ENCODE measurements at places on chromosomes 11 and 22.

GRCh38 chr11:67577951-67578350 lies 5.7 kb upstream of the GSTP1 start:
- no peak overlapping the region for H3K27ac ChIP-seq
- no peaks in the 10 kb centered on the region for H3K27me3 ChIP-seq
- DNase-seq = no peak
- no peaks in the 10 kb centered on the region for H3K4me1 ChIP-seq

GRCh38 chr22:23744485-23744884 lies 6.4 kb downstream of the ZNF70 start:
- H3K36me3 ChIP-seq = peaks cover 31% of the 10 kb centered on the region
- no peak overlapping the region for H3K27ac ChIP-seq
- H3K4me3 ChIP-seq = no peak overlapping the region
- H3K4me1 ChIP-seq = no peaks in the 10 kb centered on the region
- no peak for DNase-seq

DNA sequence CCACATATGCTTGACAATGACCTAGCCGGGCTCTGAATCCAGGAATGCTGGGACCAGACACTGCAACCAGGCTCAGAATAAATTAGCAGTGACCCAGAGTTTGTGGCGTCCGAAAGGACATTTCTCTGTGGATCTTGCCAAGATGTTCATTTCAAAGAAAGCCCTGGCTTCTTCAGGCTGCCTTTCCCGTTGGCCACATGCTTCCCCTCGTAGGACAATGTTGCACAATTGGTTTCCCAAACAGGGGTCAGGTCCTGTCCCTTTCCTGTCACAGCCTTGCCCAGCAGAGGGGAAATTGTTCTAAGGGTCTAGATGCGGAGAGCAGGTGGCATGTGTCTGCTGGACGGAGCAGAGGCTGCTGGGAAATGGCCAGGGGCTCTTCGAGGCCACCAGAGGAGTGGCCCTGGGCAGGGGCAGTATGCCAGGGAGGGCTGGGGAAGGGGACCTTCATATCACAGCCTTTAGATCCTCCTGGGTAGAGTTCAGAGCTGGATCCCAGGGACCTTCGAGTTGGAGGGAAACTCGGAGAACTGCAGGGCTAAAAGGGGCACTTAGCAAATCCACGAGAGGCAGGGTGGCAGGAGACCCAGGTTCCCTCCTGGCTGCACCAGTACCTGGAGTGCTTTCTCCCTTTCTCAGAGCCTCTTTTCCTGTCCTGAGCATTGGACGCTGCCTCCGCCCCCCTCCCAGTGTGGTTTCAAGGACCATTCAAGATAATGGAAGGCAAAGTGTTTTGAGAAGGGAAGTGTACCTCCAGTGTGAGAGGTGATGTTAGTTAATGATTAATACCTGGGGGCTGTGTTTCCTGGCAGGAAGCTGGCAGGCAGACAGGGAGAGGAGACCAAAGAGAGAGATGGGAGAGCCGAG lies 42.3 kb downstream of the C11orf96 start:
- H3K27me3 ChIP-seq = no peaks in the 10 kb centered on the region
- H3K4me1 ChIP-seq = peaks cover 51% of the 10 kb centered on the region
- no peaks in the 10 kb centered on the region for H3K36me3 ChIP-seq
- DNase-seq = peak; percentile 78
- H3K4me3 ChIP-seq = no peak overlapping the region
- peak overlapping the region; percentile 66 for H3K27ac ChIP-seq

DNA sequence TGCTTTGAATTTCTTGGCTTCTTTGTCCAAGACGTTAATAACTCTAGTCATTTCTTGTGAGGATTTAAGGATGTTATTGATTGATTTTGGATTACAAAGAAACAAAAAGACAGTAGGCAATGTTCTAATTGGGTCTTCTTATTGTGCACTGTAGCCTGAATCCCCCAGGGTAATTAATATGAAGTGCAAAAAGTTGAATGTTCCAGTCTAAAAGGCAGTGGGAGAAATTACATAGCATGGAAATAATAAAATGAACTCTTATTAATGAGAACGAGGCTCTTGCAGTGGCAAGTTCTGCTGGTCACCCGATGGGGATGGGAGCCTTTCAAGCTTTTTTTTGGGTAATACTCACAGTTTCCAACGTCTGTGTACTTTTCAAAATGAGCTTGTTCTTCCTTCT lies 45.6 kb downstream of the UBASH3B start:
- no peaks in the 10 kb centered on the region for H3K36me3 ChIP-seq
- no peak overlapping the region for H3K27ac ChIP-seq
- no peak for DNase-seq
- no peaks in the 10 kb centered on the region for H3K4me1 ChIP-seq

- no peak overlapping the region for H3K4me3 ChIP-seq
- H3K36me3 ChIP-seq = peaks cover 12% of the 10 kb centered on the region
- DNase-seq = peak; percentile 10
- H3K27me3 ChIP-seq = no peaks in the 10 kb centered on the region
- H3K27ac ChIP-seq = no peak overlapping the region
- H3K4me1 ChIP-seq = no peaks in the 10 kb centered on the region
Measured at GRCh38 chr11:61134801-61135257, 26.4 kb downstream of the VPS37C start.

GRCh38 chr11:118939404-118939915 lies 13.7 kb upstream of the BCL9L start:
- H3K4me3 ChIP-seq = no peak overlapping the region
- no peaks in the 10 kb centered on the region for H3K36me3 ChIP-seq
- DNase-seq = no peak
- no peaks in the 10 kb centered on the region for H3K4me1 ChIP-seq
- no peak overlapping the region for H3K27ac ChIP-seq
- H3K27me3 ChIP-seq = no peaks in the 10 kb centered on the region

DNA sequence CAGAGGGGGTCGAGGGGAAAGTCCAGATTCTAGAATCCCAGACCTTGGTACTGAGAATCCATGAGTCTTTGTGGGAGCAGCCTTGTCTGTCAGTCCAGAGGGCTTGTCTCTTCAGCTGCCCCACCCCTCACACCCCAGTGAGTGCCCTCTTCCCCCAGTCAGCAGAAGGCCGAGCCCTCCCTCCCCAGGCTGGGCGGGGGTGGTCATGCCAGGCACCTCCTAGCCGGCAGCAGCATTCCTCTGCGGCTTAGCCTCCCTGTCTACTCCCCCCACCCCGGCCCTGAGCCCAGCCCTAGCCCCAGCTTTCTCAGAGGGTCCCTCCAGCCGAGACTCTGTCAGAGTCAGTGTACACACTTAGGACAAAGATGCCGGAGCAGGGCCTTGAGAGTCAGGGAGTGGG lies 4.6 kb downstream of the SOX10 start:
- no peaks in the 10 kb centered on the region for H3K4me1 ChIP-seq
- H3K4me3 ChIP-seq = no peak overlapping the region
- no peak overlapping the region for H3K27ac ChIP-seq
- no peak for DNase-seq
- H3K36me3 ChIP-seq = peaks cover 4% of the 10 kb centered on the region
- no peaks in the 10 kb centered on the region for H3K27me3 ChIP-seq

GRCh38 chr11:85752890-85753581 lies 57.9 kb downstream of the SYTL2 start:
- no peak overlapping the region for H3K27ac ChIP-seq
- H3K4me1 ChIP-seq = peaks cover 16% of the 10 kb centered on the region
- H3K27me3 ChIP-seq = no peaks in the 10 kb centered on the region
- no peaks in the 10 kb centered on the region for H3K36me3 ChIP-seq
- no peak overlapping the region for H3K4me3 ChIP-seq

DNA sequence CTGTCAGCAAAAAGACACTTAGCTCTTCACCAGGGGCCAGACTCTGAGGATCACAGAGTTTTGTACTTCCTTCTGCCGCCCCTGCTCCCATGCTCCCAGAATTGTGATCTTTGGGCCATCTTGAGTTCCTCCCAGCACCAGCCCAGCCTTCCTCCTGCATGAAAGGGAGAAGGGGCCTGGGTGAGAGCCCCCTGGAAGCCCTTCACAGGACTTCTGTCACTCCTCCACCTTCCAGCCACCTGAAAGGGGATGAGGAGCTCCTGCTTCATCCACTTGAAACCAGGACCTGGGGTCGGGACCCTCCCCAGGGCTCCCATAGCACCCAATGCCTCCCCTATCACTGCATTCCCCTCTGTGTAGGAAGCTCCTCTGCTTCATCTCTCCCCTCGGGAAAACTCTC lies 174.2 kb downstream of the BUD13 start:
- H3K4me3 ChIP-seq = no peak overlapping the region
- no peaks in the 10 kb centered on the region for H3K4me1 ChIP-seq
- no peaks in the 10 kb centered on the region for H3K27me3 ChIP-seq
- H3K27ac ChIP-seq = no peak overlapping the region
- no peak for DNase-seq
- no peaks in the 10 kb centered on the region for H3K36me3 ChIP-seq

- H3K27ac ChIP-seq = no peak overlapping the region
- DNase-seq = no peak
- no peaks in the 10 kb centered on the region for H3K36me3 ChIP-seq
- no peak overlapping the region for H3K4me3 ChIP-seq
Measured at GRCh38 chr11:20451568-20451967, 64.1 kb downstream of the PRMT3 start.

GRCh38 chr11:131581046-131581445 lies 210.6 kb downstream of the NTM start:
- H3K27ac ChIP-seq = no peak overlapping the region
- no peaks in the 10 kb centered on the region for H3K27me3 ChIP-seq
- no peaks in the 10 kb centered on the region for H3K36me3 ChIP-seq
- H3K4me1 ChIP-seq = no peaks in the 10 kb centered on the region

GRCh38 chr11:27754035-27755017 lies 54.1 kb upstream of the BDNF start:
- no peaks in the 10 kb centered on the region for H3K36me3 ChIP-seq
- no peaks in the 10 kb centered on the region for H3K4me1 ChIP-seq
- no peak for DNase-seq
- H3K27ac ChIP-seq = no peak overlapping the region

DNA sequence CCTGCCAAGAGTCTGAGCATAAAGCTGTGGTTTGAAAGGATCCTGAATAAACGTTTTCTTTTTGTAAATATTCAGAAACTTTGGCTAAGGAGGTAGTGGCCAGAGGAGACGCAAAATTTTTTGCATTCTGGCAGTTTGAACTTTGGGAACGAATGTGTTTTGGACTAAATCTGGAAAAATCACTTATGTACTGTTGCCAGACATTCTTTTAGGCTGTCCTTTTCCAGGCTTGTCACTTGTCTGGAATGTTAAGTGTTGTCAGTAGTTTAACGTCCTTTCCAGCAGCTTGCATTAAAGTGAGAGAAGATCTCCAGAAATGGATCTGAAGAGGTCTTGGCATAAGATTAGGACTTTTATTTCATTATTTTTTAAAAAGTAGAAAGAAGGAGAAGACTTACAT lies 18.5 kb downstream of the SPECC1L start:
- no peak overlapping the region for H3K4me3 ChIP-seq
- H3K36me3 ChIP-seq = peaks cover 6% of the 10 kb centered on the region
- peak; percentile 98 for DNase-seq
